ENCODE measurements at places on chromosomes 3 and 15. TPM values are rescaled to one million over a fixed set of nuclear protein-coding genes. Genes with fewer than 3 reads are reported as not detected.

- no peaks in the 10 kb centered on the region for H3K36me3 ChIP-seq
- no peaks in the 10 kb centered on the region for H3K27me3 ChIP-seq
- no peak overlapping the region for H3K4me3 ChIP-seq
- DNase-seq: no peak
- no peak overlapping the region for H3K27ac ChIP-seq
These were observed 32.8 kb downstream of the LOXL1 start for GRCh38 chr15:73959012-73959581.

DNA sequence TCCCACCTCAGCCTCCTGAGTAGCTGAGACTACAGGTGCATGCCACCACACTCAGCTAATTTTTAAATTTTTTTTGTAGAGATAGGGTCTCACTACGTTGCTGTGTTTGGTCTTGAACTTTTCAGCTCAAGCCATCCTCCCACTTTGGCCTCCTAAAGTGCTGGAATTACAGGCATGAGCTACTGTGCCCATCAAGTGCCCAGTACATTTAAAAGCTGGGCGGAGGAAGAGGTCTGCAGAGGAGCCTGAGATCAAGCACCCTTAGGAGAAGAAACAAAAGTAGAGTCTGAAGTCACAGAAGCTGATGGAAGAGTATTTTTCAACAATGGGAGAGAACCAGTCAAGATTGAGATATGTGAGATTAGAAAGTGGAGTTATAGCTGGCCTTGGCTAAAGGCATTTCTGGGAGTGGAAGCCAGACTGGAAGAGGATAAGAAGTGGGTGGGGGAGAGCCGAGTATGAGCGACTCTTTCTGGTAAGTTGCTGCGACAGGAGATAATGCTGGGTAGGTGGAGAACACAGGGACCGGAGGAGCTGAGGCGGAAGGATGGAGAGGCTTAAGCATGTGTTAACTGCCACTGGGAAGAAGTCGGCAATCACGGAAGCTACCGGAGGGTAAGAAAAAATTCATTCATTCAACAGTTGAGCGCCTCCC is 782 bp upstream of the IREB2 start:
- no peaks in the 10 kb centered on the region for H3K27me3 ChIP-seq
- peaks cover 28% of the 10 kb centered on the region for H3K4me1 ChIP-seq
- peak overlapping the region; percentile 97 for H3K4me3 ChIP-seq
- peak overlapping the region; percentile 69 for H3K27ac ChIP-seq
- H3K36me3 ChIP-seq: peaks cover 22% of the 10 kb centered on the region

DNA sequence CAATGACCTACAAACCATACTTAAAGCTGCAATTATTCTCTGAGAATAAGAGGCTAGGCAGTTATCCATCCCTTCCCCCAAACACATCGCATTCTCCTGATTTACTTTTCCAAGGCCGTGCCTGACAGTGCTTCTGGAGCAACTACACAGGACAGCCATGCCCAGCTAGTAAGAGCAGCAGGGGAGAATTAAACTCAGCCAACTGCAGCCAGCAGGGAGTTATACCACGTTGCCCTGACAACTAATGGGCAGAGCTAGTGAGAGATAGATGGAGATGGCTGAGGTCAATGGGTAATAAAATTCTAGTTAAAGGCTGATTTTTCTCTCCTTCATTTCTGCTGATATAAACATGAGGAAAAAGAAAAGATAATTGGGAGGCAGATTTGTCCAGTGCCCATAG is 193.8 kb upstream of the PPP2R3A start:
- H3K4me1 ChIP-seq: no peaks in the 10 kb centered on the region
- no peak for DNase-seq
- H3K27ac ChIP-seq: no peak overlapping the region

- no peaks in the 10 kb centered on the region for H3K36me3 ChIP-seq
- H3K4me3 ChIP-seq: no peak overlapping the region
These were observed 90.0 kb downstream of the GAP43 start for GRCh38 chr3:115713284-115713683.

DNA sequence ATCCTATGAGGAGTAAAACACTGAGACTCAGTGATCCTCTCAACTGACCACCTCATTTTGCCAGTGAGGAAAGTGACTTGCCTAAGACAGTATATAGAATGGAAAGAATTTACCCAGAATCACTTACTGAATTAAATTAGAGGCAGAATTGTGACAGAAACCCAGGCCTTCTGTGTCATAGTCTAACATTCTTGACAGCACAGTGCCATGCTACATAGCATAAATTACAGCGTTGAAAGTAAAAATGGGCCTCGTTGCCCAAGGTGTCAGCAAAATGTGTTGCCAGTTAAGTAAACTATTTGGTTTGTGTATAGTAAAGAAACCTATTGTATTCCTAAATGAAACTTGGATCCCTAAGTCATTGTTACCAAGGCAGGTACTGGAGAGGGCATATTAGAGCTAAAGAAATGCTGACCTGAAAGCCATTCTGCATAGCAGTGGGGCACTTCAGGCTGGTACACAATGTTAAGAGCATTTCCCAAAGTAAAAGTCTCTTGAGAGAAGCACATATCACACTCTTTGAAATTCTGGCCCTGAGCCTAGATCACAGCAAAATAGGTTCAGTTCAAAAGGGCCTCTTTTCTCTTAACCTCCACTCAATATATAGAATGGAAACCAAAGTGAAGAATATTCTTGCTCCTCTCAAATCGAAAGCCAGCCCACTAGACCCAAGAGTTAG is 53.8 kb downstream of the HMG20A start:
- no peak overlapping the region for H3K27ac ChIP-seq
- no peak for DNase-seq
- no peaks in the 10 kb centered on the region for H3K27me3 ChIP-seq

GRCh38 chr3:177471733-177472480 is 274.6 kb upstream of the TBL1XR1 start:
- no peaks in the 10 kb centered on the region for H3K27me3 ChIP-seq
- no peaks in the 10 kb centered on the region for H3K4me1 ChIP-seq
- DNase-seq: no peak
- no peaks in the 10 kb centered on the region for H3K36me3 ChIP-seq

GRCh38 chr15:68352401-68353062 is 75.0 kb downstream of the FEM1B start:
- no peak for DNase-seq
- H3K4me3 ChIP-seq: no peak overlapping the region
- H3K36me3 ChIP-seq: no peaks in the 10 kb centered on the region
- no peak overlapping the region for H3K27ac ChIP-seq
- H3K27me3 ChIP-seq: peaks cover 3% of the 10 kb centered on the region

DNA sequence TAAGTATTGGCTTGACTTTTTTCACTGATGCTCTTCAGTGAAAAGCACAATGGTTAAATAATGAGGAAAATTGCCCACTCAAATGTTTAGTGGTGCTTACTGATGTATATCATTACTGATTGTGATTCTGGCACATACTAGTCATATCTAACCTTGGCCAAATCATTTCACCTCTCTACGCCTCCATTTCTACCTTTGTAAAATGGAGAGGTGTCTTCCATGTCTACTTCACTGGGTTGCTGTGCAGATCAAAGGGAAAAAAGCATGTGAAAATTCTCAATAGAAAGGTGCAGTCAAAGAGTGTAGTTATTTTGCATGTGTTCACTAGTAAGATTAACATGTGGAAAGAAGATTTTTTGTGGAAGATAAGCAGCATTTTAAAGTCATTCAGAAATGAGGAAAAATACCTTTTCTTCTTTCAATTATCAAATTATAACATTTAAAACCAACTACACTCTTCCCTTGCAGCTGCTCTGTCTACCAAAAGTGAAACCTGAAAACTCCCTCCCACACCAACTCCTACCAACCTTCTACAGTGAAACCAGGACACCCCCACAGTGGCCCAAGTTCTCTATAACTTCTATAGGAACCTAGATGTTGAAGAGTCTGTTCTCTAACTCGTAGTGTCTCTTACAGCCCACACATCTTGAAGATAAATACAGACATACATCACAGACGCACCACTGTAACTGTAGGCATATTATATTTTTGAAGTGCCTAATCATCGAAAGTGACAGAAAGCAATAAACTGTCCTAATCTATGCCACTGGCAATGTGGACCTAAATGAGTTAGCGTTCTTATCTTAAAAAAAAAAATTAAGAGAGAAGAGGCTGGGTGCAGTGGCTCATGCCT is 1.4 kb downstream of the CD200R1 start:
- no peak overlapping the region for H3K4me3 ChIP-seq
- no peak for DNase-seq
- H3K27ac ChIP-seq: no peak overlapping the region

- no peak for DNase-seq
- H3K4me1 ChIP-seq: no peaks in the 10 kb centered on the region
- no peaks in the 10 kb centered on the region for H3K36me3 ChIP-seq
- no peak overlapping the region for H3K27ac ChIP-seq
These were observed 4.6 kb upstream of the APBA2 start for GRCh38 chr15:28881170-28881569.

DNA sequence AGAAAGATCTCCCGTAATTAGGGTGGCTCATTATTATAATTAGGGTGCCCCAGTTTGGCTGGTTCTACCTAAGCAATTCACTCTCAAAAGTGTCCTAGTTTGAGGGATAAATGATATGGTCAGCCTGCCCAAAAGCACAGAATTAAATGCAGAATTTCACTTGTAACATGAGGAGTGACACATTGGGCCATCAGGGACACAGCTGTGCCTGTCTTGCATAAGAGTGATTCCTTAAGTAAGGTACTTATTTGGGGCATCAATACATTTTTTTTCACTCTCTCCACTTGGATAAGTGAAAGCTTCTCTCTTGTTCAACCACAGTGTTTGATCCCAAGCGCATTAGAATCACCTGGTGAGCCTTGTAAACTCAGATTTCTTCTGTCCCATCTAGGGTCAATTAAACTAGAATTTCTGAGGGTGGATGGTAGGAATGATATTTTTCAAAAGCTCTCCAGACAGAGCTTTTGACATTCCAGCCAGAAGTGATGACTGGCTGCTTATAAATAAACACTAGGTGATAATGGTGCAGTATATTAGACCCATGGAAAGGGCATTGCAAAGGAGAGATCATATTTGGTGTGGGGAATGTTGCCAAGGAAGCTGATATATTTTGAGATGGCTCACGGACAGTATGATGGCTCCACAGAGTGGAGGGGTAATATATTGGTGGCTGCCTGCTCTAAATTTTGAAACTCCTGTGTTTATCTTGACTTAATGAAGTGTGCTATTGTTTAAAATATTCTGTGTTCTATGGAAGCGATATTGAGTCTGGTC is 458.1 kb upstream of the RASGRP1 start:
- no peak for DNase-seq
- no peaks in the 10 kb centered on the region for H3K27me3 ChIP-seq
- H3K4me3 ChIP-seq: no peak overlapping the region
- H3K36me3 ChIP-seq: no peaks in the 10 kb centered on the region
- no peaks in the 10 kb centered on the region for H3K4me1 ChIP-seq

GRCh38 chr3:186915806-186916796 is 14.2 kb upstream of the ST6GAL1 start:
- no peaks in the 10 kb centered on the region for H3K36me3 ChIP-seq
- H3K4me3 ChIP-seq: no peak overlapping the region
- no peaks in the 10 kb centered on the region for H3K27me3 ChIP-seq
- peak; percentile 37 for DNase-seq
- H3K27ac ChIP-seq: no peak overlapping the region
- H3K4me1 ChIP-seq: no peaks in the 10 kb centered on the region

ZPLD1 gene
- total RNA-seq: not detected

IRAK2 gene
- not detected for total RNA-seq

SPTSSB gene
- total RNA-seq: not detected

FHIT gene
- not detected for total RNA-seq

PLA2G4B gene
- 6.1 TPM for total RNA-seq

CKMT1A gene
- not detected for total RNA-seq

KNSTRN gene
- 34.5 TPM for total RNA-seq

Data from Karpas-422 (cell line).